ENCODE measurements at places on chromosomes 2 and 18.

DNA sequence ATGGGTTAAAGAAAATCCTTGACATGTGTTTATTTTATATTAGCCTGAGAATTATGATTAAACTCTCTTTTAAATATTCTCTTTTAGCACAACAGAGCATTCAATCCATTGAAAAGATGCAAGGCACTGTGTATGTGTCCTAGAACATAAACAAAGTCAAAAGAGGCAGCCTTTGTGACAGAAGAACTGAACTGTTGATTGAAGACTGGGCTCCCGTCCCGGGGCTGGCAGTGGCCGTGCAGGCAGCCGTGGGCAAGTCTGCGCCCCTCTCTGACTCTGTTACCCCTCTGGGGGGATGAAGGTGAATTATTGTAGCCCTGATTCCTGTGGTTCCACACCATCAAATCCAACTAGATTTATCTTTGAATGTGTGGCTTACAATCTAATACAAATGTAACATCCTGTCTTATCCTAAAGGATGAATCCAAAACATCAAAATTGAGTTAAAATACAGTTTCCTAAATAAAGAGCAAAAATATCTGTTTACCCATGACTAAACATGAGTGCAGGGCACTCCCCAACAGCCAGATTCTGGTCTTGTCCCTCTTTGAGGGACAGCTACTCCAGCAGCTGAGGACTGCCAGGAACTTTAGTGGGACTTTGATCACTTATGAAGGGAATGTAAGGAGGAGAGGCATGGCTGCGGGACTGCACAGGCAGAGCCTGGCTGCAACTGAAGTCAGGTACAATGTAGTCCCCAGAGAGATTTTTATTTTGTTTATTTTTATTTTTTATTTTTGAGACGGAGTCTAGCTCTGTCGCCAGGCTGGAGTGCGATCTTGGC is 37.3 kb upstream of the SH3BP4 start:
- no peak for DNase-seq

- DNase-seq, result peak; percentile 40
Measured at GRCh38 chr2:160299540-160299939, 99.5 kb upstream of the ITGB6 start.

DNA sequence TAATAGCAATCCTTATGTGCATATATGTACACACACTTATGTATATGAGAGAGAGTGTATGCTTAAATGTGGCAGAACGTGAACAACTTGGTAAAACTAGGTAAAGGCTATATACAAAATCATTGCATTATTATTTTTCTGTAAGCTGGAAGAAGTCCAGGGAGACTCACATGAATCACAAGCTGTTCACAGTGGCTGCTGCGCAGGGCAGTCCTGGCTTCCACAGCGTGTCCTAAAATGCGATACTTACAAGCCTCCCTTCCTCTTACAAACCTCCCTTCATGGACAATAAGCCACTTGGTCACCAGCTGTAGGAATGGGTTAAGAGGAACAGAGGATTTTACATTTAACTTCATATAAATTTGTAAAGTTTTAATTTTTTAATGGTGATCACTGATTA is 114.9 kb upstream of the AGAP1 start:
- no peak for DNase-seq

DNA sequence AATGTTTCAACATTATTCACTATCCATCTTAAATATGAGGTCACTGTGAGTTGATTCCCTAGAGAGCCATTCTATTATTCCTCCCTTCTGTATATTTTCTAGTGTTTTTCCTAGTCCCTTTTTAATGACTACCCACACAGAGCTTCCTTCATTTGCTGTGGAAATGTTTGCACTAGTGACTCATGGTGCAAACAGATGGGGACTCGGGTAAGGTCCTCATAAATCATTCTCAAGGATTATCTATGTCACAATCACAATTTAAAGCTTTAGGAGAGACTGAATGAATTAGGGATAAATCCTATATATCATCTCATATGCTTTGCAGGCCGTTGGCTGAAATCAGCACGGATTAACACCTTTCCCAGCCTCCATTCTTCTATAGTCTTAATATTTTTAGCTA is 159.6 kb downstream of the DCC start:
- DNase-seq, result no peak

- DNase-seq, result no peak
Measured at GRCh38 chr2:145846982-145847381, 1327.1 kb upstream of the ZEB2 start.

DNA sequence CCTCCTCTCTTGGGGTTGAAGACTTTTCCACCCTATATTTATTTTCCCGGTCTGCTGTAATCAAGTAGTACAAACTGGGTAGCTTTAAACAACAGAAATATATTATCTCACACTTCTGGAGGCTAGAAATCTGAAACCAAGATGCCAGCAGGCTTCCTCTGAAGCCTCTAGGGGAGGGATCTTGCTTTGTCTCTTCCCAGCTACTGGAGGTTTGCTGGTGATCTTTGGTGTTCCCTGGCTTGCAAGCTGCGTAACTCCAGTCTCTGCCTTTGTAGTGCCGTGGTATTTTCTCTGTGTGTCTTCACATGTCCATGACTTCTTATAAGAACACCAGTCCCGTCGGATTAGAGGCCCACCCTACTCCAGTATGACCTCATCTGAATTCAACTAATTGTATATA is 44.4 kb downstream of the MYO3B start:
- DNase-seq, result no peak

GRCh38 chr2:7356909-7357584 is 439.8 kb downstream of the RNF144A start:
- no peak for DNase-seq

DNA sequence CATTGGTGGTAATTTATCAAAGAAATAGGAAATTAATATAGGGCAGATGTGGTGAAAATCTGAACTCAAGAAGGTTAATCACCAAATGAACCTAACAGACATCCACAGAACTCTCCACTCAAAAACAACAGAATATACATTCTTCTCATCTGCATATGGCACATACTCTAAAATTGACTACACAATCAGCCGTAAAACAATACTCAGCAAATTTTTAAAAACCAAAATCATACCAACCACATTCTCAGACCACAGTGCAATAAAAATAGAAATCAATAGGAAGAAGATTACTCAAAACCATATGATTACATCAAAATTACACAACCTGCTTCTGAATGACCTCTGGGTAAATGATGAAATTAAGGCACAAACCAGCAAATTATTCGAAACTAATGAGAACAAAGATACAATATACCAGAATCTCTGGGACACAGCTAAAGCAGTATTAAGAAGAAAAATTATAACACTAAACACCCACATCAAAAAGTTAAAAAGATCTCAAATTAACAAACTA is 31.0 kb downstream of the RBM43 start:
- DNase-seq, result no peak

GRCh38 chr2:164803776-164804466 is 37.7 kb downstream of the COBLL1 start:
- no peak for DNase-seq

DNA sequence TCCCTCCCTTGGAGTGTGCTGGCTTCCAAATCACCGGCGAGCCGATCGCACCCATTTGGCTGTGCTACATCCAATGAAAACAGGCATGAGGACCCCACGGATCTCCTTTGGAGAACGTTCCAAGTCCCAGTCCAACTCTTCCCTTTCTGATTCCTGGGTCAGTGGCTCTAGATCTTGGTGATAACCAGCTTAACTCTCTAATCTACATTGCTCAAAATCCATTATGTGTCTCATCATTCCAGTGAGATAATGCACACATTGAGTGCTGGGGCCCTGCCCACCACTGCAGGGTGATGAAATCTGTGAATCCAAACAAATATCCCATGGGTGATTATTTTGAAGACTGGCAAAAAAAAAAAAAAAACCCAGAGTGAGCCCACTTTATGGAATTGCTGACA is 232.7 kb upstream of the COPS8 start:
- DNase-seq, result no peak

- no peak for DNase-seq
Measured at GRCh38 chr2:149056541-149057255, 18.2 kb downstream of the LYPD6B start.

DNA sequence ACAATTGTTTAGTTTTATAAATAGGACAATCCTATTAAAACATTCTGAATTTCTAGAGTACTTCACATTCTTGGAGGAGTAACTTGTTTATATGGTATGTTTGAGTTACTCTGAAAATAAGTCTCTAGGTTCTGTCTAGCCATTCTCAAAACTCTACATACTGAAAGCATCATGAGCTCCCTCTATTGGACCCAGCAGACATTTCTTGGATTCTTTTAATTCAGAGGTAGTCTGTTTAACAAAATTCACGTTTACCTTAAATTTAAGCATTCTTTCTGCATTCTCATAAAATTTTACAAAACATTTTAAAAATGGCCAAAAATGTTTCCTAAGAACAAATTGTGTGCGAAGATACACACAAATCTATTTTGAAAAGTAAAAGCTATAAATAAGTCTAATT is 15.3 kb downstream of the SP9 start:
- no peak for DNase-seq

- DNase-seq, result no peak
Measured at GRCh38 chr2:201906777-201907562, 100.6 kb downstream of the CDK15 start.

- DNase-seq, result no peak
Measured at GRCh38 chr2:109479804-109480203, 134.0 kb downstream of the SEPTIN10 start.

- no peak for DNase-seq
Measured at GRCh38 chr18:42514512-42514911, 559.5 kb downstream of the PIK3C3 start.

GRCh38 chr2:66862885-66863650 is 428.1 kb downstream of the MEIS1 start:
- no peak for DNase-seq

DNA sequence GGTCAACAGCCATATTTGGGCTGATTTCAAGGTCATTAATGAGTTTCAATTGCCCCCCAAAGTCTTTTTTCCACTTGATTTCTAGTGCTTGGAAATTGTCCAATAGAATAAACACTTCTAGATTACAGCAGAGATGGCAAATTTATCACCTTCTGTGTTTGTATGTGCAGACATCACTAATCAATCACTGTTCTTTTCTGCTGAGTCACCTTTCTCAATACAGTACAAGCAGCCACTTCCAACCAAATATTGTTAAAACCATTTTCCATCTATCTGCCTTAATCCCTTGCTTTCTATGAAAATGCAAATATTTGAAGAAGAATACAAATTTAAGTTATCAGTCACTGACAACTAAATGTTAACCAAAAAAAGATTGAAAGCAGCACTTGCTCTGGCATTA is 40.2 kb upstream of the ZNF521 start:
- no peak for DNase-seq

GRCh38 chr2:61179701-61180639 is 18.0 kb downstream of the C2orf74 start:
- no peak for DNase-seq

GRCh38 chr2:193608451-193608850 is 1413.7 kb upstream of the TMEFF2 start:
- DNase-seq, result no peak

DNA sequence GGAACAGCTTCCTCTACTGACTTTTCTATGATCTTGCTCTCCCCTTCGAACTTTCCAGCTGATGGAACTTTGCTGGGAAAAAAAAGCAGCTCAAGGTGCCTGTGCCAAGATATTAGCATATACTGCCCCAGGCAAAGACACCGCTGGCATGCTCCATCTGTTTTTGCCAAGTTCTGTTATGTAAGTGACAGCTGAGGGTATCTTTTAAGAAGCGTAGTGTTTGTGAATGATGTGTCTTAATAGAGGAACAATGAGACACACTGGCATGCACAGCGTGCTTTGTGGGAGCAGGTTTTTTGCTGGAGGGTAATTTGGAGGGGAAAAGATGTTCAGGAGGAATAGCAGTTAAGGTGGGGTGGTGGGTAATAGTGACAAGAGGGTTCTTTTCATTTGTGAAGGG is 47.8 kb downstream of the SLC4A3 start:
- no peak for DNase-seq

GRCh38 chr2:166494140-166494624 is at the start of gene SCN7A:
Gene SCN7A (minus strand): TSS chr2:166494249. CDS start chr2:166477696, 16,553 bp downstream.
- DNase-seq, result no peak

DNA sequence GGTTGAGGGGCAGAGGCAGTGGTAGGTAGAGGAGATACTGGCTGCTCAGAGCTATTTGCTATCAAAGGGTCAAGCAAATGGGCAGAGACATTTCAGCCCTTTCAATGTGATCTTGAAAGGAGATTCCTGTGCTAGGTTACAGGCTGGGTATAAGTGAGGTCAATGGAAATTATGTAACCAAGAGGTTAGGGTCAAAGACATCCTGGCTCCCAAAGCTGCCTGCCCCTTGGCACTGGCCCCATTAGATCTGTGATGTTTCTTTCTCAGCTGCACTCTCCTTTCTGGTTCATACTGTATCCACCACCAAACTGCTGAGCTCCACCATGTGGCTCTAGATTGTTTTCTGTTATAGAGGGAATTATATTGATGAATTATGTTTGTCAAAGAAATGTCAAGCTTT is 200.4 kb downstream of the AGPS start:
- no peak for DNase-seq

DNA sequence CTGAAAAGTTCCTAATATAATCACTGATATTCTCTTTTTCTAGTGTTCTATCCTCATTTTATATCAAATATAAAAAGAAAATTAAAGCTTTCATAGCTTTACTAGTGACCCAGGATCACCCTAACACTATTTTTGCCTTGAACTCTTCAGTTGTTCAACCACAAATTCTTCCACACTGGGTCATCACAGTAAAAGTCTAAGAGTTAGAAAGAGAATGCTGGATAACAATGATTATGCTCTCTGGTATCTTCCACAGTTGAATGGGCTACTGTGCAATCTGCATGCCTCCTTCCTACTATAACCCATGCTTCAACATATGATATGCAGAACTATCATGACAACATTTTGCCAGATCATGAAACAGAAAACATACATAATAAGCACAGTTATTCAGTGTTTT is 32.3 kb downstream of the CHN1 start:
- DNase-seq, result no peak

- no peak for DNase-seq
Measured at GRCh38 chr18:68467957-68468356, 247.0 kb downstream of the TMX3 start.

DNA sequence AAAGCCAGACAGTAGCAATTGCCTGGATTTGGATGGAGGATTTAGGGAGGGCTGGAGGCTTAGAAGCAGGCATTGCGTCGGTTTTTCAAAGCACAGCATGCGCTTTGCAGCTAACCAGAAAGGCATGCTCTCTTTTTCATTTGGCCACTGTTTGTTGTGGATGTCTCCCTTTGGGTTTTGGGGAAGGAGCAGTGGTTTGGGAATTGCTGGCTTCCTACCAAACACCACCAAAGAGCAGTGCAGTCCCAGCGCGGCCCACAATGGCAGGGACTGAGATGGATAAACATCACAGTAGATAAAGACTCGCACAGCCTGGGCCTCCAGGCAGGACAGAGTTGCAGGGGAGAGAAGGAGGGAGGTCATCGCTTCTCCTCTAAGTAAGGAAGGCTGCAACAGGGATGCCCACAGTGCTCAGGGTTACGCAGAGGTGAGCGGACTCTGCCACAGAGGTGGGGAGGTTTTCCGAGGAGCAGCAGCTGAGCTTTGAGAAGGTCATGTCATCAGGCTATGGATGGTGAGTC is 148.5 kb downstream of the MYT1L start:
- DNase-seq, result no peak

GRCh38 chr18:46772357-46772756 is 15.5 kb upstream of the ST8SIA5 start:
- no peak for DNase-seq

All from activated T-cell treated with anti-CD3 and anti-CD28 coated beads, Interleukin-2, amount 50 U/mL, for 72 hours (primary cell).